Activated CD4-positive, alpha-beta T cell treated with anti-CD3 and anti-CD28 coated beads, Interleukin-2, amount 10 ng/mL, durations not matched to agents 7 days and 5 days (primary cell): ENCODE measurements at places on chromosomes 3 and 15. TPM values are rescaled to one million over a fixed set of nuclear protein-coding genes. Genes with fewer than 3 reads are reported as not detected.
A peak's percentile ranks its signal among the peaks of the same experiment; 100 is the strongest.

POLR2M gene
- 63.8 TPM for total RNA-seq

DPPA2 gene
- not detected for total RNA-seq

ZFAND6 gene
- 49.3 TPM for total RNA-seq

DHFR2 gene
- 9.0 TPM for total RNA-seq

PARP15 gene
- total RNA-seq: 39.8 TPM

MOBP gene
- not detected for total RNA-seq

MNS1 gene
- total RNA-seq: 0.23 TPM

GRCh38 chr3:22380253-22380652, 629.2 kb upstream of the ZNF385D start:
- no peaks in the 10 kb centered on the region for H3K4me1 ChIP-seq
- H3K4me3 ChIP-seq: no peak overlapping the region
- H3K27ac ChIP-seq: no peak overlapping the region
- DNase-seq: no peak
- no peaks in the 10 kb centered on the region for H3K36me3 ChIP-seq

- H3K4me3 ChIP-seq: no peak overlapping the region
- no peaks in the 10 kb centered on the region for H3K27me3 ChIP-seq
- no peaks in the 10 kb centered on the region for H3K36me3 ChIP-seq
- no peaks in the 10 kb centered on the region for H3K4me1 ChIP-seq
- H3K27ac ChIP-seq: no peak overlapping the region
- no peak for DNase-seq
Measured at GRCh38 chr15:94075349-94075748, 156.0 kb upstream of the MCTP2 start.

DNA sequence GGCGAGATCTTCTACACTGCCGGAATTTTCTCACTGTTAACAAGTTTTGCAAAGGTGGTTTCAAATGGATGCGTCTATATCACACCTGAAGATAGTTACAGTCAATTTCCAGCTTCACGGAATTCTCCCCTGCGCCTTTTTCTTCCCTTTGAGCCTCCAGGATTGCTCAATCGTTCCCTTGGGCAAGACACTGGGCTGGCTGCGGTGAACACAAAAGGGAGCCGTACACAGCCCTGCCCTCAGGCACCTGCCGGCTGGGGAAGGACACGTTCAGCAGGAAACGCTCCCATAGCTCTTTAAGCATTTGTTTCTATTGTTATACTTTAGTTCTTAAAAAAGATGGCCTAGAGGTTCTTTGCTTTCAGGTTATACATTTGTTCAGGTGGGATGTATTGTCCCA, 85.7 kb downstream of the C3orf70 start:
- H3K36me3 ChIP-seq: no peaks in the 10 kb centered on the region
- no peak overlapping the region for H3K4me3 ChIP-seq
- H3K27ac ChIP-seq: no peak overlapping the region
- no peak for DNase-seq
- H3K27me3 ChIP-seq: no peaks in the 10 kb centered on the region

DNA sequence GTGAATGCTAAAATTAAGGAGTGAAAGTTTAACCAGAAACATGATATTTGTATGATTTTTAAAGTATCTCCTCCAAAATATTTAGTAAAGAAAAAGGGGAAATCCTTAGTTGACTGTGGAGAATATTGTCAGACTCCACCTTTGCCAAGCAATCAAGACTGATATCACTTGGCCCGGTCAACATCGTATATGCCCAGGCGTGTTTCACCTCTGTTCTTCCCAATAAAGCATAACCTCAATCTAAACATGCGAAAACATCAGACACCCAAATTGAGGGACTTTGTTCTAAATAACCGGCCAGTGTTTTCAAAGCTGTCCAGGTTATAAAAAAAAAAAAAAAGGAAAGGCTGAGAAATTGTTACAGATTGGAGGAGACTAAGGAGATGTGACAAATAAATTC, 54.2 kb upstream of the PPP4R2 start:
- no peak for DNase-seq
- no peak overlapping the region for H3K4me3 ChIP-seq
- no peak overlapping the region for H3K27ac ChIP-seq
- peaks cover 6% of the 10 kb centered on the region for H3K4me1 ChIP-seq

DNA sequence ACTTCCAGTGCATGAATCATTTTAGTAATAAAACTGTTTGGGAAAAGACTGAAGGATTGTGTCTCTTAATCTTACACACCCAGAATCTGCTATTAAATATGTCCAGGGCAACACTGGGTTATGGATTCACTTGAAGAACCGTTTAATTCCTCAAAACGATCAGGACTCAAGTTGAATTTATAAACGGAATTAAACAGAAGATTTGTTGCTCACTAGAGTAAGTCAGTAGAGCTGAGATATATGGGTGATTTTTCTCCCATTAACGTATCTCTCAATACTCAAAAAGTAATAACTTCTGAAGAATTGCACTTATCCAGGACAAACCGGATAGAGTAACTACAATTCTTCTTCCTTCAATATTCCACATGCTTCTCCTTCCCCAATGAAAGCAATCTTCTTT, 41.1 kb upstream of the LIPC start:
- no peak for DNase-seq
- H3K4me3 ChIP-seq: no peak overlapping the region
- H3K36me3 ChIP-seq: no peaks in the 10 kb centered on the region
- peaks cover 3% of the 10 kb centered on the region for H3K27me3 ChIP-seq
- no peak overlapping the region for H3K27ac ChIP-seq
- H3K4me1 ChIP-seq: no peaks in the 10 kb centered on the region

DNA sequence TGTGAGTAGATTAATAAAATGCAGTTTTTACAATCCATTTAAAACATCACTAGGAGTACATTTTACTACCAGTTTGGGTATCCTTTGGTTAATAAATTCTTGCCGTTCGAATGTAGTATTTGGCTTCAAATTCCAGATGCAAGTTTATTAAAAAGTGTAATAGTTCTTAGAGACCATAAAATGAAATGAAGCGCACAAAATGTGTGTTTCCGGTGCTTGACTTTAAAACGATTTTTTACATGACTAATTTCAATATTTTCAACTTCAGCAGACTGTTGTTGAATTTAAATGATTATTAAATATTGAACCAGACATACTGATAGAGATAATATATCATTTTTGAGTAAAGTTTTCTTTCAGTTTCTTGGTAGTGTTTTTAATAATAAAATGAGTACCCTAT, 138.4 kb upstream of the NAALADL2 start:
- H3K4me1 ChIP-seq: no peaks in the 10 kb centered on the region
- H3K36me3 ChIP-seq: no peaks in the 10 kb centered on the region
- no peaks in the 10 kb centered on the region for H3K27me3 ChIP-seq
- H3K4me3 ChIP-seq: no peak overlapping the region
- H3K27ac ChIP-seq: no peak overlapping the region
- no peak for DNase-seq

DNA sequence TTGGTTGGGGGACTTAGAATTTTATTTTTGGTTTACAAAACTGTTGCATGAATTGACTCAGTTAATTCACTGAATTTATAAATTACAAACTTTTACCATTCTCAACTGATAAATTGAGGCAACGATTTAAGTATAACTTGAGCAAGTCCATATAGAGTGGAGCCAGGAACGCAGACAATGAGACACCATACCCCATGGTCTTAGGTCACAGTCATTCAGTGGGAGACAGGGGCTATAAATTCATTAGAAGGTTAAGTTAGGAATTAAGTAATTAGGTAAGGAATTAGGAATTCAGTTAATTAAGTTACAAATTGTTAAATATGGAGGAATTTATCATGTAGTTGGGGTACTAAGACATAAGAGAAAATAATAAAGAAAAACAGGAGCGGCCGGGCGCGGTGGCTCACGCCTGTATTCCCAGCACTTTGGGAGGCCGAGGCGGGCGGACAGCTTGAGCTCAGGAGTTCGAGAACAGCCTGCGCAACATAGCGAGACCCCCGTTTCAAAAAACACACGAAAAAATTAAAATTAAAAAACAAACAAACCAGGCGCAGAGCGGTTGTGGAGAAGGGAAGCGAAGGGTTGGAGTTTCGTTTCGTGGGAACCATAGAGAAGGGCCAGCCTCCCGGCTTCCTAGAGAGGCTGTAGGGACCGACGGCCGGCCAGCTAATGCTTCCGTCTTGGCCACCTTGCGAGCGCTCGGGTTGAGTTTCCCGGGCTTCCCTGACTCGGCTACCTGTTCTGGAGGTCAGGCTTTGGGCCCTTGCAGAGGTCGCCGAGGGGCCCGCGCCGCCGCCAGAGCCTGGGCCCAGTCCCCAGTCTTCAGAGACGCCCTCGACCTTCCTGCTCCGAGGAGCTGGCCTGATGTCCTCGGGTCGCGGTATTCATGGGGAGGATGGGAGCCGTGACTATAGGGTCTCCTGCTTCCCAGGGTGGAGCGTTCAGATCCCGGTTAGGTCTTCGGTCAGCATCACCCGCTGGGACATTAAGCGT, at the start of gene ZNF619:
Gene ZNF619 (plus strand): TSS at position 645 of the 993 bp plus-strand sequence. CDS start 858 bp downstream, outside the sequence.
- peak within 1 kb of the TSS; percentile 75 for H3K4me3 ChIP-seq
- peaks cover 38% of the 10 kb centered on the region for H3K4me1 ChIP-seq
- no peaks in the 10 kb centered on the region for H3K27me3 ChIP-seq
- H3K36me3 ChIP-seq: peaks cover 15% of the 10 kb centered on the region
- peak; percentile 56 for DNase-seq

- no peak overlapping the region for H3K4me3 ChIP-seq
- no peaks in the 10 kb centered on the region for H3K36me3 ChIP-seq
- no peak for DNase-seq
- H3K4me1 ChIP-seq: no peaks in the 10 kb centered on the region
- no peak overlapping the region for H3K27ac ChIP-seq
- peaks cover 35% of the 10 kb centered on the region for H3K27me3 ChIP-seq
Measured at GRCh38 chr15:44102675-44103254, 92.3 kb downstream of the FRMD5 start.

DNA sequence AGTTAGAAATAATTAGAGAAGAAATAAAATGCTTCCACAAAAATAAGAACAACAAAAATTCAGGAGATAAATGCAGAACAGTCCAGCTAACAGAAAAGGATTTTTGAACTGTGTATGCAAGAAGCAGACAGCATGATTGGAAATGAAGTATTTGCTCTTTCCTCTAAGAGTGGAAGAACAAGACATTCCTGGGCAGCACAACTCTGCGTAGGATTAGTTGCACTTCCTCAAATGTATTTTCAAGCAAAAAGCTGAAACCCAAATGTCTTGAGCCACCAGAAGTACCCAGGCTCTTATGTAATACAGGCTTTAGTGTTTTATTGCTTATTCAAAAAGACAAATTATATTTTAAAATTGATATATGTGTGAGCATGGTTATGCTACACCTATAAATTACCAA, 127.2 kb downstream of the ZBTB20 start:
- H3K36me3 ChIP-seq: peaks cover 6% of the 10 kb centered on the region
- no peak overlapping the region for H3K4me3 ChIP-seq
- H3K27me3 ChIP-seq: no peaks in the 10 kb centered on the region
- H3K4me1 ChIP-seq: no peaks in the 10 kb centered on the region

- no peak overlapping the region for H3K4me3 ChIP-seq
- H3K27ac ChIP-seq: peak overlapping the region; percentile 28
- peaks cover 15% of the 10 kb centered on the region for H3K36me3 ChIP-seq
- H3K27me3 ChIP-seq: no peaks in the 10 kb centered on the region
- no peak for DNase-seq
Measured at GRCh38 chr3:106215047-106215446, 346.2 kb upstream of the CBLB start.

- DNase-seq: no peak
- no peaks in the 10 kb centered on the region for H3K27me3 ChIP-seq
- no peak overlapping the region for H3K27ac ChIP-seq
Measured at GRCh38 chr15:76274226-76274625, 37.0 kb downstream of the ETFA start.

DNA sequence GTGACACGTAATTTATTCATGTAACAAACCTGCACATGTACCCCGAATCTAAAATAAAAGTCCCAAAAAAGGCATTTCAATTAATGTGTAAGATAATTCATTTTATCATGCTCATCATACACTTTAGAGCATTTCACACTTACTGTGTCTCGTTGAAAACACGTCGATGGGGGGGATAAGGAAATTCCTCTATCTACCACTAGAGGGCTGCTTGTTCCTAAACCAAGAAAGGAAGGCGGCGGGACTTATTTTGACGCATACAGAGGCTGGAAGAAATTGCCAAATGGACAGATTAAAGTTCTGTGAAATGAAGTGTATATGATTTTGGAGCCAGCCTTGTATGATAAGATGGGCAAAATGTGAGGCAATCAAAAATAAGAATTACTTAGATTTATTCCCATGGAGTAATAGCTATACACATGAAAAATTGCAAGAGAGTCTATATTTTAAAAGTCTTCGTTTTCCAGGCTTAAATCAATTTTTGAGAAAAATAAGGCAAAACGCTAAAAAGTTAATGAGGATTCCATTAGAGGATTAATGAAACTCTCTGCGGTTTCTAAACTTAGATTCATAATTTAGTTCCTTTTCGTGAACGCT, 346.8 kb downstream of the CNTN3 start:
- H3K4me1 ChIP-seq: no peaks in the 10 kb centered on the region
- H3K36me3 ChIP-seq: no peaks in the 10 kb centered on the region
- no peak overlapping the region for H3K4me3 ChIP-seq
- no peaks in the 10 kb centered on the region for H3K27me3 ChIP-seq
- H3K27ac ChIP-seq: no peak overlapping the region
- DNase-seq: peak; percentile 23

GRCh38 chr15:68580026-68580882, 1.5 kb downstream of the CORO2B start:
- no peak overlapping the region for H3K27ac ChIP-seq
- peaks cover 50% of the 10 kb centered on the region for H3K27me3 ChIP-seq
- H3K4me1 ChIP-seq: peaks cover 11% of the 10 kb centered on the region
- H3K4me3 ChIP-seq: no peak overlapping the region
- no peak for DNase-seq

DNA sequence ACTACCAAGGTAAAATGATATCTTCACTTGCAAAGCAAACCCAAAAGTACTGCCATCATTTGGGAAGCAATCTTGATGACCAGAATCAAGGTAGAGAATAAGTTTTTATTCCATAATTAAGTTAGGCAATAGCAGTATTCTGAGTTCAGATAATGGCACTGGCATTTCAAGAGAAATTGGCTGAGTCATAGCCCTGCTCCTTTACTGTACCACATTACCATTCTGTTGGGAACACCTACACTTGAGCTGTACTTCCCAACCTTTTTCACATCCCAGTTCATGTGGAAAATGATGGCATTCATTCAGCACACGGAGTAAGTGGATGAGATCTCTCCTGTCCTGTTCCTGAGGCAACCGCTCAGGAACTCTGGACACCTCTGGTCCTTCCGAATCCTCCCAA, 311.6 kb upstream of the TPRG1 start:
- H3K36me3 ChIP-seq: no peaks in the 10 kb centered on the region
- DNase-seq: no peak
- no peak overlapping the region for H3K4me3 ChIP-seq
- H3K4me1 ChIP-seq: no peaks in the 10 kb centered on the region
- no peak overlapping the region for H3K27ac ChIP-seq
- H3K27me3 ChIP-seq: no peaks in the 10 kb centered on the region

DNA sequence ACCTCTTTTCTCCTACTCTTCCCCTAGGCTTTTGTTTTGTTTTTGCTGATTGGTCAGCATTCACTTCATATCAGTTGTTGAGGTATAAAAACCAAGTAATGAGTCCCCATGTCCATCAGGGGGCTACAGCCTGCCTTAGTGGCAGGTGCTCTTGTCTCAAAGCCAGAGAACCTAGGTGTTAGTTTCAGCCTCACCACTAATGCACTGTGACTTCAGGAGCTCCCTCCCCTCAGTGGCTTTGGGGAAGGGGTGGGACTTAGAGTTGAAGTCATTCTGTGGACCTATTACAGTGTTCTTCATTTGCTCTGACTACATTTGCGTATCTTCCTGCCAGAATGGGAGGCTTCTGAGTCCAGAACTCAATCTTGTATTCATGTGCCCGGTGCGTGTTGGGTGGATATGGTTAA, 41.6 kb downstream of the NR2C2 start:
- H3K4me1 ChIP-seq: peaks cover 31% of the 10 kb centered on the region
- H3K36me3 ChIP-seq: peaks cover 13% of the 10 kb centered on the region
- H3K27me3 ChIP-seq: no peaks in the 10 kb centered on the region
- peak; percentile 29 for DNase-seq

GRCh38 chr3:132229641-132230040, 87.6 kb upstream of the ACP3 start:
- no peak overlapping the region for H3K27ac ChIP-seq
- no peak for DNase-seq
- peaks cover 10% of the 10 kb centered on the region for H3K27me3 ChIP-seq
- no peaks in the 10 kb centered on the region for H3K36me3 ChIP-seq
- H3K4me3 ChIP-seq: no peak overlapping the region
